ENCODE measurements at places on chromosomes 2 and 18.

- DNase-seq = no peak
These were observed 298.2 kb downstream of the EIPR1 start for GRCh38 chr2:3079466-3079865.

- DNase-seq = no peak
These were observed 206.1 kb downstream of the RAB3GAP1 start for GRCh38 chr2:135258193-135258592.

DNA sequence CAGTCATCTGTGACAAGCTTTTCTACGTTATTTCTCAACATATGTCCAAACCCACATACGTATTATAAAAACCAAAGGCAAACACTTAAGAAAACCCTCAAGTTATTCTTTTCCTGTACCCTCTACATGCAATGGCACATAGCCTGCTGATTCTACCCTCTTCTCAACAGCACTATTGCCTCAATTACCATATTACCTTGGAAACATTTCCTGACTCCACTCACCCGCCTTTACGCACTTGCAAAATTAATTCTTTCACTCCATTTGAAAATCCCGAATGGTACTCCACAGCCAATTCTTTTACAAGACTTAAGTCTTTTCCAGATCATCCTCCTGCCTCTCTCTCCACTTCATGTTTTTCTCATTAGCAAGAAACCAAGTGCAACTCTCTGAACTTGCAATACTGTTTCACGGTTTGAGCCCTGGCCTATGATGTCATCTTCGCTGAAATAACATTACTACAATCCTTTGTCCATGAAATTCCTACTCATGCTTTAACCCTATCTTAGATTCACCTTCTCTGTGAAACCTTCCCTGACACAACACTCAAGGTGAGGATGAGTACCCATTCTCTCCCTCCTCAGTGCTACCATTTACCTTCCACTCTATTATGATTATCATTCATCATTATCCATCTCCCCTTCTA lies 29.0 kb downstream of the SESTD1 start:
- DNase-seq = no peak

DNA sequence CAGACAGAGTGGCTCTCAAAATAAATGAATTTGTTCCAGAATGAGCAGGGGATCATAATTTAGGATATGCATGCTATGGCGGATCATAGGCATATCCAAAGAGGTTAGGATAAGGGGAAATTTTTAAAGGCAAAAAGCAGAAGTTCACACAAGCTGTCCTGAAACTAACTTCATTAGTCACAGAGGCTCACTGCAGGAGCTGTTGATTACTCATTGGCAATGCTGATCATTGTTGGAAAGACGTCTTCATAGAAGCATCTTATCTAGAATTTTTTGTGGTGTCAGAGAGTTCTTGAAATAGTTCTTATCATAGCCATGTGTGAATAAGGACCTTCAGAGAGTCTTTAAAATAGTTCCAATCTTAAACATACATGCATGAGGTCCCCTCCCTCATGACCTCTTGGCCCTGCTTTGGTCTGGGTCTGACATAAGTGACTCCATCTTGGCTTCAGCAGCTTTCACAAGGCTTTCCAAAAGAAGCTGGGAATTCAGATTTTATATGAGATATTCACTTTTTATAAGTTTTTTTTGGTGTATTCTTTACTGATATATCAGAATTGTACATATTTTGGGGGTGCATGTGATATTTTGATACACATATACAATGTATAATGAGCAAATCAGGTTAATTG lies 7.5 kb upstream of the CCDC195 start:
- DNase-seq = no peak

DNA sequence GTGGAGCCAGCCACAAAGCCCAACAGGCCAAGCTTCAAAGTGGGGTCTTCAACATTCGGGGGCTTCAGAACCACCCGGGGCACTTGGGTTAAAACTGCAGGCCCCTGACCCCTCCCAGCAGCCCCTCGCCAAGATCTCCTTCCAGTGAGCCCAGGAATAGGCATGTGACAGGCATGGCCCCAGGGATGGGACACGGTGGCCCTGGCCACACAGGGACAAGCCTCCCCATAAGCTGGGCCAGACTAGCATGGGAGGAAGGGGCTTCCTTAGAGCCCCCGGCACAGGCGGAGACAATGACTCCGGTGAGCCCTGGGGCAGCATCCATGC lies 52.4 kb downstream of the BIN1 start:
- no peak for DNase-seq

DNA sequence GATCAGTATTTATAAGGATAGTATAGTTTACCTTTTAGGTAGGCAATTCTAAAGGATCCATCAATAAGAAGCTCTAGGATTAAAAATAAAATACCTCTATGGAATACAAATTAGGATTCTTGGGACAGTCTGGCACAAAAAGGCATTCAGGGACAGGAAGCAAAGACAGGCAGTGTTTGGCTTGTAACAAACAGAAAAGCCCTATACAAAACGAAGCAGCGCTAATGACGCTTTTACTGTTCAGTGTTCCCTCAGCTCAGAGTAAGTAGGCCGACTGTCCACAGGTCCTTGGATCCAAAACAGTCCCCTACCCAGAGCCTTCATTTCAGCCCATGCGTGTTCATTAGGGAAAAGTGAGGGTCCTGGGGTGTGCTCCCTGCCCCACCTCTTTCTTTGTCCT lies 236.3 kb downstream of the AGPS start:
- no peak for DNase-seq

DNA sequence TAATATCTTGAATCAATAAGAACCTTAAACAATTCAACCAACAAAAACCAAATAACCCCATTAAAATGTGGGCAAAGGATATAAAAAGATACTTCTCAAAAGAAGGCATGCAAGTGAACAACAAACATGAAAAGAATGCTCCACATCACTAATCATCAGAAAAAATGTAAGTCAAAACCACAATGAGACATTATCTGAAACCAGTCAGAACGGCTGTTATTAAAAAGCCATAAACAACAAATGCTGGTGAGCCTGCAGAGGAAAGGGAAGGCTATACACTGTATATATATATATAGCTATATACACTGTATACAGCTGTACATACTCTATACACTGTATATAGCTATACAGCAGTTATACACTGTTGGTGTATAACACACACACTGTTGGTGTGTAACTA lies 47.8 kb upstream of the GALNT13 start:
- DNase-seq = no peak

DNA sequence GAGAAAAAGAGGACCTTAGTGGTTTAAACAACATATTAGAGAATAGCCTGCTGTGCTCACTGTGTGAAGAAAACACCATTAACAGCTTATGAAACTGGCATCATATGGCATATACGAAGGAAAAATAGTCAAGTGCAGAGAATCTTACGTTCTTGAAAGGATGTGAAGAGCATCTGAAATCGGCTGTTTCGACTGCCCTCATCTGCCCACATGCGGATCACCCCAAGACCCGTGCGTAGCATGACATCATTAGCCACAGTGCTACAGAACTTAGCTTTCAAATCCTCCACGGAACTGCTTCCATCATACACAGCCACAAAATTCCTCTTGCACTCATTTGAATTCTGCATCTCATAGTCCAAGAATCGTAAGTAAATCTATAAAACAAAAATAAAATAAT lies 84.3 kb downstream of the NETO1 start:
- DNase-seq = no peak

- DNase-seq = no peak
These were observed 21.7 kb downstream of the CD302 start for GRCh38 chr2:159776321-159776720.

- no peak for DNase-seq
These were observed 87.3 kb downstream of the PMAIP1 start for GRCh38 chr18:59987102-59987501.

- no peak for DNase-seq
These were observed 353.4 kb upstream of the VRK2 start for GRCh38 chr2:57693177-57693576.

DNA sequence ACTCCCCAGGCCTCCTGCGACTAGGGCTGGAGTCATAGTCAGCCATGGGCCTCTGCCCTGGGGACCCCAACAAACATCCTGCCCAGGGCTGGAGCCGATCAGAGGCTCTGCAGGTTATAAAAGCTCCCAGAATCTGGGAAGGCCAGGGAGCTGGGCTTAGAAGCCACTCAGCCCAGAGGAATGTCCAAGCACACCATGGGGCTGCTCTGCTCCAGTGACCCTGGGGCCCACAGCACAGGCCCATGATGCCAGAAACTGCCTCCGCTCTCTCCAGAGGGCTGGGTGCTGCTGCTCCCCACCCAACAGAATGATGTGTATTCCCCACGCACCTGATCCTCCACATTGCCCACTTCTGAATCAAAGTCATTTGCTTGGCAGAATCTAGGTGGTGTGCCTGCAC lies 88.5 kb downstream of the ARMC9 start:
- DNase-seq = no peak

GRCh38 chr2:5325523-5325922 lies 366.7 kb upstream of the SOX11 start:
- DNase-seq = no peak

DNA sequence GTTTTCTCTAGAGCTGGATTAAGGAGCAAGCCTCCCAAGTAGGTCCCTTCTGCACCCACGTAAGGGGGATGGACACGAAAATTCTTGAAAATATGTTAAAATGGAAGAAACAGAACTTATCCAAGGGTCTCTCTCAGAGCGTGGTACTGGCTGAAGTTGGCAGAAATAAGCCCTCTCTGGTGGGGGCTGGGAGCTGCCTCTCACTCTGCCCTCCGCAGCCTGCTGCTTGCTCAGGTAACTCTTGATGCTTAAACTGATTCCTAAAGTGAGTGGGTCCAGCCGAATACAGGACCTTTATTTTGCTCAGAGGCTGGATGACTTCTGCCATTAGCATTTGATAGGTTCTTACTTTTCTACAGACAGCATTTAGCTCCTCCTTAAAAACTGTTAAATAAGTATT lies 78.1 kb downstream of the SPHKAP start:
- no peak for DNase-seq

DNA sequence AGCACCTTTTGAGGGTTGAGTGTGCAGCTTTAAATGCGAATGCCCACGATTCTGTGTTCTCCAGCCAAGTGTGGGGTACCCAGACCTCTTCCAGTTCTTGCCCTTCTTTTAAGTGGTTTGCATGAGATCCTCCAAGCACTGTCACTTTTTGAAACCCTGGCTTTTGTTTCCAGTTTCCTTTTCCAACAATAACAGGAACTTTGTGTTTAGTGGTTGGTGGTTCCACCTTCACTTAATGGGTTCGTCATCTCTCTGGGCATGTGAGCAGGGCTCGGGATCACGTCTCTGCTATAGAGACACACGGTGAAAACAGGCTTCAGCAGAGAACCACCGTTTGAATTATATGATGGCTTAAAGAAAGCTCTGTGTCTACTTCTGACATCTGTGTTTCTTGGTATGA lies 197.6 kb downstream of the LDLRAD4 start:
- DNase-seq = no peak

DNA sequence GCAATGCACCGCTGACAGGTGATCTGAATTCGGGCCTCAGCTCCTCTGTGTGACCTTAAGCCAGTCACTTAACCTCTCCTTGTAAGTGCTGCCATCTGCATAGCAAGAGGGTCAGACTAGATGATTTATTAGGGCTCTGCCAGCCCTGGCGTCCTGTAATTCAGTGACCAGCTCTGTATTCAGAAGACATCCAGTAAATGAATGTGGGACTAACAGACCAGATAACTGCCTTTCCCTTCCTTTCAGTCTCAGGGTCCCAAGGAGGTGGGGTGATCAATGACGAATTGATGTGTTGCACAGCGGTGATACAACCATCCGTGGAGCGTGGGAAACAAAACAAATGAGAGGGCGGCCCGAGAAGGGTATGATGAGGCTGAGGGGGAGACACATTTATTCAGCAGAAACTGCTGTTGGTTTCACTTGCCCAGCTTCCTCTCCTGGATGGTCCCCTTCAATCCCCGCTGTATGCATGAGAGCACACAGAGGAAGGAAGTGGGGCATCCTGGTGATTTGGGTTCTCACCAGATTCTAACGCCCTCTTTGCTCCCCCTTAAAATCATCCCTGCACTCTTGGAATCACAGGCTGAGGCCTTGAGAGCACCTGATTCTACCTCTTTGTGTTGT lies 92.8 kb downstream of the VIT start:
- DNase-seq = no peak

DNA sequence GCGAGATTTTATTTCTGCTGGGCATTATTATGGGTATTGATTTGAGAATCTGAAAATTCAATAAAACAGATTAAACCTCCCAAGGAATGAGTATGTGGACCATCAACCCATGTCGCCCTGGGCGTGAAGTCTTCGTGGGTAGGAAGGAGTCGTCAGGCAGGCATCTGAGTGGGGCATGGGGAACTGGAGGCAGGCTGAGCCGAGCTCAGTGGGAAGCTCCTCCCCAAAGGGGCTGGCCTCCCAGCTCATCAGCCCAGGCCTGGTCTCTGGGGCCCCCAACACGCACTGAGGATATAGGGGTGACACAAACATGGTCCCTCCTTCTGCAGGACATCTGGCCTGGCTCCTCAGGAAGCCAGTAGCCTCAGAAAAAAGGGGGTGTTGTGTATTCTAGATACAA lies 265.2 kb downstream of the TFCP2L1 start:
- no peak for DNase-seq
